NCI-H748 treated with DMSO at 0.1 percent for 48 hours (cell line): ENCODE measurements at places on chromosomes 11 and 22.

GRCh38 chr22:38750638-38751037, 5.2 kb downstream of the SUN2 start:
- no peak for DNase-seq

- no peak for DNase-seq
These were observed 107.4 kb downstream of the RASSF10 start for GRCh38 chr11:13116491-13116890.

- no peak for DNase-seq
These were observed 3.7 kb upstream of the APLNR start for GRCh38 chr11:57240757-57241156.

DNA sequence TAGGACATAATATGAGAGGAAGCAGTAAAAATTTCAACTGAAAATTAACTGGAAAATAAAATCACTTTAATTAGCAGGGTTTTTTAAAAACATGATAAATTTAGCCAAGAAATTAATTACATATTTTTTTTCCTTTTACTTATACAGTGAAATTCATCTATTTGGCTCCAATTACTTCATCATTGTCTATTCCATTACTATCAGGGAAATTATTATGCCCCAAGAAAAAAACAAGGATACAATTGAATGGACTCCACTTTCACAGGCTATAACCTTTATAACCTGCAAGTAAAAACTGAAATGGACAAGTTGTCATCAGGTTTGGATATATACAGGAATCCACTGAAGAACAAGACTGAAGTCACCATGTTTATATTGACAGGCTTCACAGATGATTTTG, at the start of gene OR5T3:
OR5T3 (plus strand) TSS at position 301 of the 400 bp plus-strand sequence; CDS start at position 301, 0 bp downstream.
- DNase-seq = no peak

- DNase-seq = no peak
These were observed 46.0 kb downstream of the CELF1 start for GRCh38 chr11:47506795-47507562.

- DNase-seq = no peak
These were observed 34.3 kb downstream of the ETS1 start for GRCh38 chr11:128552783-128553661.

GRCh38 chr11:626475-627307, at the start of gene SCT:
TSS of gene SCT (minus strand) at chr11:627181. CDS start at chr11:627143, 38 bp downstream.
- DNase-seq = no peak

- no peak for DNase-seq
These were observed 56.4 kb downstream of the SWAP70 start for GRCh38 chr11:9720290-9720630.

GRCh38 chr11:4044976-4045646, 49.5 kb upstream of the RRM1 start:
- DNase-seq = no peak

DNA sequence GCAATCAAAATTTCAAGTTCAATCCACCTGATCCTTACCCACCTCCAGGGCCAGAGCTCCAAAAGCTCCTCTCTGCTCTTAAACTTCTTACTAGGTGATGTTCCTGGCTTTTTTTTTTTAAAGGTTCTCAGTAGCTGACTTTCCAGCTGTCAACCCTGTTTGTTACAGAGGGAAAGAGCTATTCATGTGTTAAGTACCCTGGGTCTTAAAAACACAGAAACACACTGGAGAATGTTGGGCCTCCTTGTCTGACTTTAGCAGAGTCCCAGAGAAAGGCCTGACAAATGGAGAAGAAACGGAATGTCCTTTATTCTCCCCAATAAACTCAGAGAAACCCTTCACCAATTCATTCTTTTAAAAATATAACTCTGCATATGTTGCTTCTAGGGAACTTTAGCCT, 3.2 kb downstream of the LRRC4C start:
- no peak for DNase-seq

GRCh38 chr11:123247496-123247799, 52.4 kb upstream of the CLMP start:
- DNase-seq = no peak

DNA sequence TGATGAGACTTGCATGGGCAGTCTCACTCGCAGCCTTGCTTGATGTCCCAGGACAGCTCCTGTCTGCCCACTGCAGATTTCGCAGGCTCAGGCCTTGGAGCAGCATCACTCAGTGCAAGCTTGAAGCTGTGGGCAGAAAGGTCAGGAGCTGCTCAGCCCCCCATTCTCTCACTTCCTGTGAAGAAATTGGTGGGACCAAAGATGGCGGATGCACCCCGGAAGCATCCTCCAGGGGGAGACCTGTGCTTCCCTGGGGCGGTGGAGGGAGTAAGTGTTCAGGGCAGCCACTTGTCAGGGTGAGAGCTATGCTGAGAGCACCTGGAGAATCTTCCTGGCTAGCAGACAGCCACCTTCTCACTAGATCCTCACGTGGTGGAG, 11.3 kb downstream of the PLAAT2 start:
- DNase-seq = no peak

- no peak for DNase-seq
These were observed 59.1 kb downstream of the WNT7B start for GRCh38 chr22:45917700-45918458.

DNA sequence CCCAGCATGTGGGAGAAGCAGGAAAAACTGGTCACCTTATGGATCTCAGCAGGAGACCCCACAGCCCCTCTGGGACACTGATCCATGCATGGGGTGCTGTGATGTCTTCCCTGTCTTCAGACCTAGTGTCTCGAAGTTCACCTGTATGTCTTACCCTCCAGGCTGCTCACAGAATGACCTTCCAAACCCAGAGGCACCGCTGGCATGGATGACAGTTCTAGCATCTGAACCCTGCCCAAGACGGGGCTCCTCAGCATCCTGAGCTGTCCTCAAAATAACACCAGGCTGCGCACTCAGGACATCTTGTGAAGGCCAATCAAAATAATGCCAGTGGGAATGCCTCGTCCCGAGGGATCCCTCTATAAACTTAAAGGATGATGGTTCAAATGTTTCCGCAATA, 824.9 kb downstream of the TBC1D22A start:
- no peak for DNase-seq

DNA sequence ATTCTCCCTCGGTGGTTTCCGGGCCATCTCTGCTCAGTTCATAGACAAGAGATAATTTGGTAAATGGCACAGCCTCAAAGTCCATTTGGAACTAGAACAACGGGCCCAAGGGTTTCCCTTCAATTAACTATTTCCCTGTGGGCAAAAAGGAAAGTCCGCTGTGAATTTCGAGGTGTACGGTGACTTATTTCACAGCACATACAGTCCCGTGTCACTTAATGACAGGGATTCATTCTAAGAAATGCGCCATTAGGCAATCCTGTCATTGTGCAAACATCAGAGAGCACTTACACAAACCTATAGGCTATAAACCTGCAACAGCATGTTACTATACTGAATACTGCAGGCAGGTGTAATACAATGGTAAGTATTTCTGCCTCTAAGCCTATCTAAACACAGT, 551.6 kb downstream of the OPCML start:
- DNase-seq = peak; percentile 49

DNA sequence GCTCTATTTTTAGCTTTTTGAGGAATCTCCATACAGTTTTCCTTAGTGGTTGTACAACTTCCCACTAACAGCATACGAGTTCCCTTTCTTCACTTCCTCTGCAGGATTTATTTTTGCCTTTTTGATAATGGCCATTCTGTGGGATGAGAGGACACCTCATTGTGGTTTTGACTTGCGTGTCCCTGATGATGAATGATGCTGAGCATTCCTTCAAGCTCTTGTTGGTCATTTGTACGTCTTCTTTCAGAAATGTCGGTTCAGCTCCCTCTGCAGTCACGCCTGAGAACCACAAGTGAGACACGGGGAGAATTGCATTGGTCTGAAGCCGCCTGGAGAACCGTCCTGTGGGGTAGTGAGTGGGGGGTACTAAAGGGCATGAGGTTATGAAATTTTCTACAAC, 2.0 kb upstream of the KRTAP5-10 start:
- DNase-seq = no peak

GRCh38 chr11:2536440-2536989, 91.7 kb downstream of the KCNQ1 start:
- DNase-seq = no peak

GRCh38 chr11:14554959-14555358, 34.8 kb upstream of the PSMA1 start:
- no peak for DNase-seq

GRCh38 chr11:112655371-112655770, 305.8 kb upstream of the NCAM1 start:
- no peak for DNase-seq
